ENCODE measurements at places on chromosomes 5 and 9. TPM values are rescaled to one million over a fixed set of nuclear protein-coding genes. Genes with fewer than 3 reads are reported as not detected.

GALT gene
- total RNA-seq: 32.8 TPM

NMUR2 gene
- total RNA-seq: 20.6 TPM

FAM153A gene
- not detected for total RNA-seq

MOB3B gene
- 3.1 TPM for total RNA-seq

TPM2 gene
- total RNA-seq: 69.8 TPM

GRCh38 chr5:175107865-175108264 is 336.1 kb downstream of the DRD1 start:
- DNase-seq: peak; percentile 42

All from HT-29 (cell line).